ENCODE measurements at places on chromosomes 2 and 18.

DNA sequence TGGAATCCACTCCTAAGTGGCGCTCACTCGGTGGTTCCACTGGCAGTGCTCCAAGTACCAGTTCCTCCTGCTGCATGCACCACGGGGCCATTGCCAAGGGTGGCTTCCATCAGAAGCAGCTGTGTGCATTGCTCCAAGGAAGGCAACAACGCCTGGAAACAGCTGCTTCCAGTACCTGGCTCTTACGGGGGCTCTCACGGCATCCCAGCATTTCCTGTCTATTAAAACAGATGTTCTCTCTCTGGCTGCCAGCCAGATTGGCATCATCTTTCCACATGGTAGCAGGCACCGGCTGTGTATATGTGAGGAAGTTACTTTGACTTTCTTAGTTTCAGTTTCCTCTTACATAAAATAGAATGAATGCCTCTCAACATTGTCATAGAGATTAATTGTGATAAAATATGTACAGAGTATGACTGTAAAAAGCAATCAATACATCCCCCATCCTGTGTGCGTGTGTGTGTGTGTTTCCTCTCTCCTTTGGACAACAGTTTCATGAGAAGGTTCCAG lies 84.9 kb downstream of the CMPK2 start:
- no peak for DNase-seq

GRCh38 chr2:74514368-74515270 lies at the start of gene TLX2:
Gene TLX2 (plus strand): TSS chr2:74514450. CDS start chr2:74514807, 357 bp downstream.
- DNase-seq, result no peak

- no peak for DNase-seq
Observed at GRCh38 chr2:142602418-142602989, 275.0 kb upstream of the KYNU start.

GRCh38 chr18:31741097-31741735 lies 19.5 kb downstream of the SLC25A52 start:
- DNase-seq, result peak; percentile 38

DNA sequence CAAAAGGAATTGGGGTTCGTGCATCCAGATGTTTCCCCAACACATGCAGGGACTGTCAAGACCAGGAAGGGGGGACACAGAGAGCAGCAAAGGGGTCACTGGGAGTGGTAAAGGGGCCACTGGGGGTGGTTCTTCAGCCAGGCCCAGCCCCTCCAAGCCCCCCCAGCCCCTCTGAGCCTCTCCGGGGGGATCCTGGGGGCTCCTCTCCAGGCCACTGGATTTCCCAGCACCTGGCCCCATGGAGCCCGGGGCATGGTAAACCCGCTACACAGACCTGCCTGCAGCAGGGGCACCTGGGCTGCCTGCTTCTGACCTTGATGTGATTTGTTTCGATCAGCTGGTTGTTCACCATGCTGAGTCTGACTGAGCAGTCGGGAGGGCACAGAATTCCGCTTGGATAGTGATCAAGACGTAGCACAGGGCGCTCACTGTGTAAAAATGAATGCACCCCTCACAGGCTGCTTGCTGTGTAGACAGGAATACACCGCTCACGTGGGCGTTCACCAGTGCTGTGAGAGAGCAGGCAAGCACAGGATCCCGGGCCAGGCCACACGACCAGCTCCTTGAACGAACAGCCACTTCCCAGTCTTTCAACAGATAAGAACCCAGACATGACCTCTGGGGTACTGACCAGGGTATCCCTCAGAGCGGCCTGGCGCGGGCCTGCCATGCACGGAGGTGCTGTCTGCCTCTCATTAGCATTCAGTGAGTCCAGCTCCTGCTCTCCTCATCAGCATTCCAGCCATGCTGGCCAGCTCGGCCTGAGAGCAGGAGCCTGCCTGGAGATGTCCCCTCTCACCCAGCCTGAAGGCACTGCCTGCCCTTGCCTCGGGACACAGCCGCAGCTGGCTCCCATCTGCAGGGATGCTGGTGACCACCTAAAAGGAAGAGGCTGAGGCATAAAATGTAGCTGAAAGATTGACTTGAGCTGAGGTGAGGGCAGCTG lies 73.3 kb upstream of the OTOS start:
- DNase-seq, result no peak

GRCh38 chr18:42977982-42978637 lies 137.4 kb downstream of the RIT2 start:
- no peak for DNase-seq

DNA sequence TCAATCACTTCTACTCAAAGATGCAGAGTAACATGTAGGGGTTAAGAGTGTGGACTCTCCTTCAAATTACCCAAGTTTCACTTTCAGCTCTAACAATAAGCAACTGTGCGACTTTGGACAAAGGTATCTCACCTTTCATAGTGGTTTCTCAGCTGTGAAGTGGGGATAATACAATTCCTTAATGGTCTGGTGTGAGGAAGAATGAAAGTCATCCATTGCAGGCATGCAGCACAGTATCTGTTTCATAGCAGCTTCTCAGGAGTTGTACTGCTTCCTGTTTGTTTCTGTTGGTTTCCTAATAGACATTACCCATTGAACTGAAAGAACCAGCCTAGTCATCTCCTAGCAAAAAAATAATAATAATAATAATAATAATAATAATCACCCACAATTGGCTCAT lies 74.4 kb downstream of the DDX18 start:
- DNase-seq, result no peak

DNA sequence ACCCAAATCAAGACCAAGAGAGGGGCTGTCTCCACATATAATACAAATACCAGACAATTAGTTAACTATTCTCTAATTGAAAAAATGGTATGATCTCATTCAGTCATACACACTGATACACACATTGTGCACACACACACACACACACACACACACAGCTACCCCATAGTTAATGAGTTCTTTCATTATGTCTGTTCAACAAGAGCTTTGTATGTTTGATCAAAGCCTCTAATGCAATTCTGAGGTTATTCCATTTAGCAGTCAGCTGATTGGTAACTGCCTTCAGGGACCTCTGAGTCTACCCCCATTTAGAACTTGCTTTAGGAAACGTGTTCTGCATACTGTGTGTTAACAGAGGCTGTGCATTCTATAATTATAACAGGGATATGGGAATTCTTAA lies 741.4 kb upstream of the LRRTM4 start:
- DNase-seq, result no peak

DNA sequence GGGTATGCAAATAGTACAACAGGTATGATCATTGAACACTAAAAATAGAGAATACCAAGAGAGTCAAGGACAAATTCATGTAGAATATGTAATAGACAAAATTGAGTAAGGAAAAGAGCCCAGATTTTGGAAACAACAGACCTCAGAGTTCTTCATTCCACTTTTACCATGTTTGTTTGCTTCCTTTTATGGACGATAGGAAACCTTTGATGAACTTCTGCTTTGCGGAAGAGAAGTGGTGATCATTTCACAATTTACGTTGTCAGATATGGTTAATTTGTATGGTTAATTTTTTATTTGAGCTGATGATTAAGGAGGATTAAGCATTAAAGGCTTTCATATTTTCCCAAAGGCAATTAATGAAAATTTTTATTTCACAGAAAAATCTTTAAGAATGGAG lies 16.3 kb downstream of the MARCHF7 start:
- DNase-seq, result no peak

- no peak for DNase-seq
Observed at GRCh38 chr2:119786295-119786694, 26.6 kb downstream of the PTPN4 start.

DNA sequence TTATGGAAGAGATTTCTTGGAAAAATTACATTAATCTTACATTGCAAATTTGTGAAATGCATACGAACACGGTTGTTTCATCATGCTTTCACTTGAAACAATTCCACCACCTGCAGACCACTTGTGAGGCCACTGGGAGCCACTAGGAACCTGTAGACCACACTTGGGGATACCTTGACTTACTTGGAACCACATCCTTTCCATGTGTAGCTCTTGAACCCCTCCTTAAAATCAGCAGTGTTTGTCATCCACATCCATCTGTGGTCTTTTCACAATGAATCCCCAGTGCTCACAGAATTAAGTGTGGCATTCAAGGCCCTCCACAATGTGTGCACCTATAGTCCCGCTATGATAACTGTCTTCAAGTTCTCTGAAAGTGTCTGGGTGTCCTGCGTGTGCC lies 350.9 kb downstream of the MYCN start:
- no peak for DNase-seq

DNA sequence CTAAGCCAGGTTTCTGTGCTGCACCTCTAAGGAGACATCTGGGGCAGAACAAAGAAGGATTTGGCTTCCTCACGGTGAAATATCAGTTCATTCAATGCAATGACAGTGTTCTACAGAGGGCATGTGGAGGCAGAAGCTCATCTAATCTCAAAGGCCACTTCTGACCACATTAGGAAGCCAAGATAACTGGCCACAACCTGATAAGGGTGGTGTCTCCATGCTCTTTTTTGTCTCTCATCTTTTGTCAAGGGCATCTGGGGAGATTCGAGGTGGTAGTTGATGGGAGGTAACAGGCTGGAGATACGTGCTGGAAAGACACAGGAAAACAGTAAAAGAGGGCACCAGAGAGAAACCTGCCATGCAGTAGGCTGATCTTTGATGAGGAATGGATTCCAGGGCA lies 303.9 kb downstream of the LRATD1 start:
- no peak for DNase-seq
